ENCODE measurements at places on chromosomes 12 and 14.

- no peak for DNase-seq
Observed at GRCh38 chr14:96052541-96053247, 13.5 kb downstream of the C14orf132 start.

DNA sequence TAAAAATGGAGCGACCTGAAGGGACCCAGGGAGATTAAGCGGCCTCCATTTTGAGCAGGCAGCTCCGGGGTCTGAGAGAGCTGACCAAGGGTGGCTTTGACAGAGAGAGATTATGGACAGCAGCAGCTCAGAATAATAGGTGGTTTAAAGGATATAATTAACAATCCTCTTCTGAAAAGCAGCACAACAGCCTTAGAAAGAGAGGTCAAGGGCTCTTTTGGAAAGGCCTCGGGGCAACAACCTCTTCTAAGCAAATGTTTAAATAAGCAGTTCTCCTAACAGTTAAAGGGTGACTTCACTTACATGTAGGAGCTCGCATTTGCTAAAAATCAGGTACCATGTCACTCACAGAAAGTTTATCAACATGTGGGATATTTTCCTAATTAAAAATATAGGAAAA is 87.2 kb upstream of the FRMD6 start:
- no peak for DNase-seq

- DNase-seq, result no peak
Observed at GRCh38 chr12:88994971-88995370, 357.3 kb downstream of the DUSP6 start.

DNA sequence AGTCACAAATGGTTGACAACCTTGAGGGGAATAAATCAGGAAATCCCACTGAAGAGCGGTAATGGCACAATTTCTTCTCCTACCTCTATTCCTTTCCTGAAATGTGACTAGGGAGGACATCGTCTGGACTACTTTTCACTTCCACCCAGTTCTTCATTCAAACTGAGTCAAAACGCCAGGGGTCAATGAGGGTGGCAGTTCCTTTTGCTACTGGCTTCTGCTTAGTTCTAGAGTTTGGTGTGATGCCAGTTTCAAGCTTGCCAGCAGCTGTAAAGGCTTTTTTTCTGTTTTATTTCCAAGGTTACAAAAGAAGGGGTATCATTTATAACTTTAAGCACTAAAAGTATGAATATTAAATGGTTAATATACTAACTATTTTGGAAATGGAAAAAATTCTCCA is 286.5 kb downstream of the SOX5 start:
- DNase-seq, result no peak

DNA sequence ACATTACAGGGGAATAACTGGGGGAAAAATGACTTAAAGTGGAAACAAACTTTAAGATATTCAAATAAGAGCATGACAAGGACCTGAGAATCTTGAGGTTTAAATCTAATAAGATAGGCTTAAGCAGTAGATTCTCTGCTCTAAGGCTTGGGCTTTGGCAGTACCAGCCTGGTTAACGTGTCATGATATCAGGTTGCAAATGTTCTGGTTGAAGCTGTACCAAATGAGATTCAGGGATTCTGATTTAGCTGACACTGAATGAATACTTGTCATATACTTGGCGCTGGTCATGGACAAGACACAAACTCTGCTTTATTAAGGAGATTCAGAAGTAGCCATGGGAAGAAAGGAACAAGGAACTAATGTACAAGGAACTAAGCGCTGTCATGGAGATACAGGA is 6.1 kb downstream of the TCP11L2 start:
- no peak for DNase-seq

DNA sequence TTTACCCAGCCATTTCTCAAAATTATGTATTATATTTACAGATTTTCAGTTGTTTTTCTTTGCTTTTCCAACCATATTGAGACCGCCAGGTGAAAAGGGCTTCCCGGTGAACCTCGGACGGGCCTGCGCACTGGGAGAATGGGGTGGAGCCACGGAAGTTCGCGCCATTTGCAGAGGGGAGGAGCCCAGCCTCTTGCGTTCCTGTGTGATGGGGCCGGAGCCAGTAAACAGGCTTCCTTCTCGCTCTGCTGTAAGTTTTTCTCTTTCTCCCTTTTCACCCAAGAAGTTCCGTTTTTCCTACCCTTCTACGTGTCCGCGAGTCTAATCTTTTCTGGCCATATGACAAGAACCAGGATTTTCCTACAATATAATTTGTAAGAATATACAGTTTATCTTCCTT is 1108.8 kb upstream of the SEL1L start:
- no peak for DNase-seq

- DNase-seq, result no peak
Observed at GRCh38 chr12:106141003-106141402, 2.2 kb upstream of the NUAK1 start.

GRCh38 chr12:57455374-57456144 is 452 bp downstream of the INHBE start:
- no peak for DNase-seq

DNA sequence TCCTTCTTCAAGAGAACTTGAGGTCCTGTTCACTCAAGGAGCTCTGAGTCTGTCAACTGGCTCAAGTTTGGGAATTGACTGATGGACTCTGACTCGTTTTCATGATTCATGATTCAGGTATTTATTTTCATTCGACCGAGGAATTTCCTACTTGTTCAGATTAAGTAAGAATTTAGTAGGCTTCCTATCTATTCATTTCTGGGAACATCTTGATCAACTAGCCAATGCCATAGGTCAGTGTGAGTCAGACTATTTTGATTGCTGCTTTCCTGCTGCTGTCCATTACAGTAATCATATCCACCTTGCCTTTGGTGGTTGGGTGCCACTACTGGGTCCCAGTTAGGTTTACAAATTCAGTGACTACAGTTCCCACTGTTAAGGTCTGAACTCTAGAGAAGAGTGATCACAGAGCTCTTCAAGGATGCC is 6.1 kb downstream of the FAM186A start:
- DNase-seq, result no peak

Data from activated T-helper 1 cell treated with Interleukin-2 at 50 U/mL for 16 hours (primary cell).